ENCODE measurements at places on chromosomes 4 and X.

DNA sequence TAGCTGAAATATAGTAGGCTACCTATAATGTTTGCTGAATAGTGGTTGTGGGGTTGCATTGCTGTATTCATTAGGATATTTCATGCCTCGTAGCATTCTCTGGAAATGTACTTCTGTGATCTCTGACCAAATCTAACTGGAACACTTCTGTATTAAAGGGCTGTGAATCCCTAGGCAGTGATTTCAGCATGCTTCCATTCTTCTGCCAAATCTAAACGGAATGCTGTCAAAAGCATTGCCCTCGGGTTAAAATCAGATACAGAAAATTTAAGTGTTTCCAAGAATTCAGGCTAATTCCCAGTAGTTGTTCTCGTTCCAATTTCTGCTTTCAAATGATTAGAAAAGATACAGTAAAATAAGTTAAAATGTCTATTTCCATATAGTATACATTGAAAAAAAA lies 1847.5 kb upstream of the IGFBP7 start:
- DNase-seq = no peak

DNA sequence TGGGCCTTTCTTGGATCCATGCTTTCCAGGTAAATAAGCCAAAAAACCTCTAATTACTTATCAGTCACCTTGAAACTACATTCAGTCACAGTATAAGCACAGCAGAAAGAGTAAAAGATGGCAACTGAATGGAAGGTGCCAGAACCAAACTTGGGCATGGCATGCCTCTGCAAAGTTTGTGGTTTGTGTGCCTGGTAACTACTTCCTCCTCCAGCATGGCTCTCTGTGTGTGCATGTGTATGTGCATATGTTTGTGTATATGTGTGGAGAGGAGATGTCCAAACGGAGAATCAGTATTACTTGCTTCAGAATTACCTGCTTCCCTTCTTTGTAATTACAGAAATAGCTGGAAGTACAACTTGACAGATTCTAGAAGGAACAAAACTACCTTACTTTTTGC lies 67.5 kb downstream of the AGTR2 start:
- no peak for DNase-seq

DNA sequence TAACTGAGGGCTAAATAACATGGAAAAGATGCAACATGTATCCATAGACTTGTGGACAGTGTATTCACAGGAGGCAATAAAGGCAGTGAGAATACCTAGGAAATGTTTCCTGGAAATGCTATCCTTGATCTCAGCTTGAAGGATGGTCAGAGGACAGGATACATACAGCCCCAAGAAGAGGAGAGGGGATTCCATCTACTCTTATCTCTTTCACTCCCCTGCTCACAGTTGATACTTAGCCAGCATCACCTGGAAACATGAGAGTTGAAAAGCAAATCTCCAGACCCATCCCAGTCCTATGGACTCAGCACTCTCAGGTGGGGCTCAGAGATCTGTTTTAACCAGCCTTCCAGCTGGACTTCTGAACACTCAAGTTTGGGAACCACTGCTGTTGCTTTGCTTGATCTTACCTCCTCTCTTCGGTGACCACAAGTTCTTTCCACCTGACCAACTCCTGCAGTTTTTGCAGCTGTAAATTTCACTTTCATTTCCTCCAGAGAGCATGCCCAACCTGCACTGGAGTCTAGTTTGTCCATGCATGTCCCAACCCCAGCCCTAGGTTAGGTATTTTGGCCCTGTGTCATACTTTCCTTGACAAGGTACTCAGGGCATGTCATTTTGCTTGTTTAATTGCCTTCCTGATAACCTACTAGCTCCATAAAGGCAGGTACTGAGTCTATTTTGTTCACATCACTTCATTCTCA lies 10.4 kb downstream of the RELL1 start:
- no peak for DNase-seq

DNA sequence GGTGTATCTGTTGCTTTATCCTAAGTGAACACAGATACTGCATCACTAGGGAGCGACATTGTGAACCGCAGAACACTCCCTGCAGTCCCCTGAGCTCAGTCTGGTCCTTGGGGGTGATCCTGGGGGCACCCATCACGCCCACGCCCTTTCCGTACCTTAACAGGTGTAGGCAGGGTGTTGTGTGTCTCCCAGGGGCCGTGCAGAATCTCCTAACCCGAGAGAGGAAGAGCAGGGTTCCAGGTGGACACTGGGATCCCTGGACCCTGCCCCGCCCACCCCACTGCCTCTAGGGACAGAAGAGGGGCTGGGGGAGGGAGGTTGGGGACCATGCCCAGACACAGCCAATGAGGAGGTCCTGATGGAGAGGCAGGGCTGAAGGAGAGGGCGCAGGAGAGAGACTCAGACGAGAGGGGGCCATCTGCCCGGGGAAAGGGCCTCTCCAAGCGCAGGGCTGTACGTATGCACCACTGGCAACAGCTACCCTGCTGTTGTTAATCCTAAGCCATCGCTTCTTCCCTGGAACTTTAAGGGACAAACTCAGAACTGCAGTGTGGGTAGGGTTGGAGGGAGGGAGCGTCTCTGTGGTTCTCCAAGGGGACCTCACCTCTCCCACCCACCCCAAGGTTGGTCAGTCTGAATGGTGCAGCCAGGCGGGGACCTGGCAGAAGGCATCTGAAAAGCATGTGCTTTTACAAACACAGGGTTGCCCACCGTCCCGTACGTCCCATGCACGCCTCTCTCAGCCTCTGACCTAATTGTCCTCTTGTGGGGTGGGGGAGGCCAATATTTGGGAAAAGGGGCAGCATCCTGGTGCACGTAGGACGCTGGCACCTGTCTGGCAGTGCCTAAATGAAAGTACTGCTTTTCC lies 2.5 kb downstream of the P2RY8 start:
- DNase-seq = no peak

DNA sequence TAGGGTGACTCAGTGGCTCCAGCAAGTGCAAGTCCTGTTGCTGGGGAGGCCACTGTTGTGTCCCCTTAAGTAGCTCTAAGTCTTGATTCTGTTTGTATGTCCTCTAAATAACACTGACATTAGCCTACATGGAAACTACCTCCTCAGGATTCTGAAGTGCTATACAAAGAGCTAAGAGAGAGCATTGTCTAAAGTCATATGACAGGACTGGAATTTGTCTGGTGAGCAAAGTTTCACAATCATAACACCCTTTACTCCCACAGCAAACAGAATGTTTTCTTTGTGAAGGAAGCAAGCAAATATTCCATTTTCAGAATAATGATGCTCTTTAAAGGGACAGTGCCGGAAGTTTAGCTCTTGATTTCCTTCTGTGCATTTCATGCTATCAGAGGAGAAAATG lies 23.4 kb upstream of the CT47A1 start:
- DNase-seq = no peak

- no peak for DNase-seq
Measured at GRCh38 chr4:7361280-7361895, 73.3 kb downstream of the PSAPL1 start.

Data from NCI-H345 (cell line).